ENCODE measurements at places on chromosomes 3 and 15.
A peak's percentile ranks its signal among the peaks of the same experiment; 100 is the strongest.

DNA sequence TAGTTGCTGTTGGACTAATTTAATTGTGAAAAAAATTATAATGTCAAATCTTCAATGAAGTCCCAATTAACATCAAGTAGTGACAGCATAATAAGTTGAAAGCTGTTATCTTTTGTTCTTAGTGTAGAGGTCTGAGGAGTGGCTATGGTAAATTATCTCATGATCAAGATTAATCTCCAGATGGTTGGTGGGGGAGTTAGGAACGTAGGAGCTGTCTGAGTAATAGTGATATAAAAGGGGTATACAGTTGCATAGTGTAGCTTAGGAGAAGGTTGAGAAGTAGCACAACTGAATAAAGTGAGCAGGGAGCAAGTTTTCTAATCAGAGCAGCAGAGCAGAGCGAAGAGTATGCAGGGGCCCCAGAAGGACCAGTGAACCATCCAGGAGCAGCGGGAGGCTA lies 19.5 kb downstream of the TMOD2 start:
- no peak for DNase-seq
- H3K27ac ChIP-seq = no peak overlapping the region
- peaks cover 55% of the 10 kb centered on the region for H3K36me3 ChIP-seq
- peaks cover 10% of the 10 kb centered on the region for H3K4me1 ChIP-seq
- no peak overlapping the region for H3K4me3 ChIP-seq
- H3K27me3 ChIP-seq = no peaks in the 10 kb centered on the region

GRCh38 chr15:22850055-22850454 lies 11.6 kb downstream of the NIPA2 start:
- no peak overlapping the region for H3K4me3 ChIP-seq
- no peaks in the 10 kb centered on the region for H3K27me3 ChIP-seq
- peaks cover 42% of the 10 kb centered on the region for H3K4me1 ChIP-seq
- no peak for DNase-seq
- peak overlapping the region; percentile 31 for H3K27ac ChIP-seq
- H3K36me3 ChIP-seq = peaks cover 80% of the 10 kb centered on the region

- no peak overlapping the region for H3K27ac ChIP-seq
- no peak for DNase-seq
- no peaks in the 10 kb centered on the region for H3K36me3 ChIP-seq
- no peaks in the 10 kb centered on the region for H3K27me3 ChIP-seq
Measured at GRCh38 chr3:78970656-78971055, 797.1 kb downstream of the ROBO1 start.

DNA sequence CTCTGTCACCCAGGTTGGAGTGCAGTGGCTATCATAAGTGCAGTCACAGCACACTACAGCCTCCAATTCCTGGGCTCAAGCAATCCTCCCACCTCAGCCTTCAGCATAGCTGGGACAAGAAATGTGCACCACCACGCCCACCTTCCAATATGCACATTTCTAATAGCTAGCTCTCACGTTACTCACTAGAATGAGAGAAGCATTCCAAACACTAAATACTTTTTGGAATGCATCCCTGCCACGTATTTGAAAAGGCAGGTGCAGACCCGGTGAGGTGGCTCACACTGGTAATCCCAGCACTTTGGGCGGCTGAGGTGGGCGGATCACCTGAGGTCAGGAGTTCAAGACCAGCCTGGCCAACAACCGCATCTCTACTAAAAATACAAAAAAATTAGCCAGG lies 7.6 kb upstream of the TCF12 start:
- DNase-seq = no peak
- peaks cover 14% of the 10 kb centered on the region for H3K4me1 ChIP-seq
- no peaks in the 10 kb centered on the region for H3K36me3 ChIP-seq

DNA sequence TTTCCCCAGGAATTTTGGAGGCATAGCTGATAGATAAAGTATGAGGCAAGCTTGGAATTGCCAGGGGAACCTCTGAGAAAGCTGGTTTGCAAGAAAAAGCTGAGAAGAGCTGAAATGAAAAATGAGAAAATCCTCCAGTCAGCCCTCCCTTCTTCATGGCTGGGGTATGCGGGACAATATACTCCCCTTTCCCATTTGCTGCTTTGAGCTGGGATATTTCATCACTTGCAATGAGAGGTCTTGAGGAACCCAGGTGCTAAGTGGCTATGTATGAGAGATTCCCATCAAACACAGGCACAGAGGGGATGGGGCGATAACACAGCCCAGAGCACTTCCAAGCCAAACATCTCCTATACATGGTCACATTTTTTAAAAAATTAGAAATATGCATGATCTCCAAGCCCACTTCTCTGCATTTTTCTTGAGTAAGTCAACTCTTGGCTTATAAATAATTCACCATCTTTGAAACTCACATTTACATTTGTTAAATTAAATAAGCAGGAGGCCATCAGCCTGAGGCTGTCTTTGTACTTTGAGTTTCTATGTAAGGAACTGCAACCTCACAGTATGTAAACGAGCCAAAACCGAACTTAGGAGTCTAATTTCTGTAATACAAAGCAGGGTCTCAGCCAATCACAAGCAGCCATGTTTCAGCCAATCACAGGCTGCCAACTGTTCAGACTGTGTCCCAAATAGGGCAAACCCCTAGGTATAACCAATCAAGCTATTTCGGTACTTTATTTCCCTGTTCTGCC lies 983.6 kb upstream of the NR2F2 start:
- H3K27ac ChIP-seq = no peak overlapping the region
- H3K4me1 ChIP-seq = no peaks in the 10 kb centered on the region
- H3K4me3 ChIP-seq = no peak overlapping the region
- DNase-seq = no peak
- no peaks in the 10 kb centered on the region for H3K27me3 ChIP-seq

DNA sequence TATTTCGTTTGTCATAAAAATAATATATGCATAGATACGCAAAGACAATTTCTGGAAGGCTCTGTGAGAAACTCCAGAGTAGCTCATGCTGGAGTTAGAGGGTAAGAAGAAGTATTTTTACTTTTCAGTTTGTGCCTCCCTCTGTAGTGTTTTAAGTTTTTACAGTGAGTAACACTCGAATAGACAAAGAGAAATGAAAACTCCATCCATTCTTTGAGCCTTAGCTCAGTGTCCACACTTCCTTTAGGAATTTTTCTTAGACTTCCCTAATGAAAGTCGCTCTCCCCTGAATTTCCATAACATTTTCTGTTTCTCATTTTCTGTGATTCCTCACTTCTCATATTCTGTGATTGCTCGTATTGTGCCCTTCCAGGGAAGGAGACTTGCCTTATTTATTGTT lies 2.1 kb downstream of the BLOC1S6 start:
- H3K36me3 ChIP-seq = peaks cover 28% of the 10 kb centered on the region
- peak overlapping the region; percentile 99 for H3K4me3 ChIP-seq
- peaks cover 53% of the 10 kb centered on the region for H3K4me1 ChIP-seq
- DNase-seq = no peak
- H3K27ac ChIP-seq = no peak overlapping the region

Measured in activated B cell treated with CpG ODN at 0.5 μM for 24 hours (primary cell).